ENCODE measurements at places on chromosomes 12 and 14. TPM values are rescaled to one million over a fixed set of nuclear protein-coding genes. Genes with fewer than 3 reads are reported as not detected.

SSTR1 gene
- 0.27 TPM for total RNA-seq

PLEKHG7 gene
- total RNA-seq: 0.41 TPM

DEGS2 gene
- 0.54 TPM for total RNA-seq

PTPRO gene
- total RNA-seq: 2.1 TPM

GPR162 gene
- 6.4 TPM for total RNA-seq

SERPINA10 gene
- not detected for total RNA-seq

FAIM2 gene
- total RNA-seq: 6.4 TPM

LIN52 gene
- total RNA-seq: 11.1 TPM

PLEKHA5 gene
- 21.4 TPM for total RNA-seq

ACOT2 gene
- total RNA-seq: 125 TPM

BDKRB2 gene
- total RNA-seq: 4.5 TPM

KLRD1 gene
- 1.5 TPM for total RNA-seq

AMN gene
- not detected for total RNA-seq

TMEM52B gene
- not detected for total RNA-seq

GLIPR1 gene
- 20.9 TPM for total RNA-seq

ASB8 gene
- 64.3 TPM for total RNA-seq

IL31 gene
- not detected for total RNA-seq

PLD4 gene
- total RNA-seq: 0.49 TPM

SCN8A gene
- total RNA-seq: 0.41 TPM

TSPAN8 gene
- 1.3 TPM for total RNA-seq

GARIN6 gene
- not detected for total RNA-seq

TMEM229B gene
- total RNA-seq: 5.6 TPM

ADAMTS20 gene
- total RNA-seq: not detected

TAS2R7 gene
- total RNA-seq: not detected

GLIPR1L1 gene
- not detected for total RNA-seq
